Amniotic stem cell (primary cell): ENCODE measurements at places on chromosomes 2 and 18.

- DNase-seq = no peak
These were observed 8.4 kb downstream of the SCN7A start for GRCh38 chr2:166485558-166486178.

GRCh38 chr2:240784629-240785423 lies 35.2 kb downstream of the KIF1A start:
- DNase-seq = no peak

GRCh38 chr2:105039559-105039958 lies 1.7 kb downstream of the MRPS9 start:
- no peak for DNase-seq

DNA sequence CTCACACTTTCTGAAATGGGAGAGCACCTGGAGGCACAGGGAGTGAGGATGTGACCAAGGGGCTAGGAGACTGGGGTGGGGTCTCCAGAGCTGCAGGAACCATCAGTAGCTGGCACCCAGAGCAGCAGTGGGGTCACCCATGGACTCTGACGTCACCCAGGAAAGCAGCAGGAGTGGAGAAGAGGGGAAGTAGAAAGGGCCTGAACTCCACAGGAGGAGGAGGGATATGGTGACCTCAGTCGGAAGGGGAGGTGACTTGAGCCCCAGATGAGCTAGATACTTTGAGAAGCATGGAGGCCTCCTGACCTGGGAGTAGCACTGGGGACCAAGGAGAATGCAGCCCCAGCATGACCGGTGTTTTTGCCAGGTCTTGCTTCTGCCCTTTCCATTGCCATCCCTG lies 8.8 kb downstream of the NMUR1 start:
- DNase-seq = no peak

DNA sequence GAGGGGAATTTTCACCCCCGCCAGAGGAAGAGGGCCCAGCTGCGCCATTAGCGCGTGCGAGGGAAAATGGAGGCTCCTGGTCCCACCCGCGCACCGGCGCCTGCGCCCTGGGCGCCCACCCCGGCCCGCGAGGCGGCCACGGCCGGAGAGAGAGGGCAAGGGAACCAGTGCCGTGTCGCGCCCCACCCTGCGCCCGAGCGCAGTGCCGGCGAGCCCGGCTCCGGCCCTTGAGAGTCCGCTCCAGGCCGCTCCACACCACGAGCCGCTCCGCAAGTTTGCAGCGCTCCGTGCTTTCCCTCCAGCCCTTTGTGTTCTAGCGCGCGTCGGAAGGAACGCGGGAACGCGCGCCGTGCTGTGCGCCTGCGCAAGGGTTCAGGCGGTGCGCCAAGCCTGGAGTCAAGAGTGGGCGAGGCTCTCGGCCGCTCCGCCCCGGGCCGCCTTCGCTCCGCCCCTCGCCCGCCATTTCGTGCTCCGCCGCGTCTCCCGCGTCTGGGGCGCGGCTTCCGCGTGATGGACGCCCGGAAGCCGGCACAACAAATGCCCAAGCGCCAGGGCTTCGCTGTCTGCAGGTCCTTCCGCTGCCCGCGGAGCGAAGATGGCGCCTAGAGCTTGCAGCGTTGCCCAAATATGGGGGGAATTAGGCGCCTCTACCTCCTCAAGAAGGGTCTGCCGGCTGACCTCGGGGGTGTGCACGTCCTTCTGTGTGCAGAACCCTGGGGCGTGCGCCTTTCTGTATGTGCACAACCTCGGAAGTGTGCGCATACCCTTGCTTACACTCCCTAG lies 46.1 kb upstream of the PTMA start:
- DNase-seq = peak; percentile 87

DNA sequence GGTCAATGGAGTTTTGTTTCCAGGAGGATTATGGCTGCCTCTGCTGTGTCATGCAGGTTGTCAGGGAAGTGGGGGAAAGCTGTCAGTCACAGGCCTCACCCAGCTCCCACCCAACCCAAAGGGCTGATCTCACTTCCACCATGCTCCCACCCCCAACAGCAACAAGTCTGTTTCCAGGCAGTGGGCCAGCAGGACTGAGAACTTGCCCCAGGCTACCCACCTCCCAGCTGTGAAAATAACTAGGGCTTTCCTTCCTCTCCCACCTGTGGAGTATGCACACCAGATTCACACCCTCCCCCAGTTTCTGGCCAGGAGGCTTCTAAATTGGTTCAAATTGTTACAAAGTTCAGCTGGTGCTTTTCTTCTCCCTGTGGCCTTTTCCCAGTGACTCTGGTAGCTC lies 95.6 kb upstream of the ACVR1 start:
- DNase-seq = no peak

DNA sequence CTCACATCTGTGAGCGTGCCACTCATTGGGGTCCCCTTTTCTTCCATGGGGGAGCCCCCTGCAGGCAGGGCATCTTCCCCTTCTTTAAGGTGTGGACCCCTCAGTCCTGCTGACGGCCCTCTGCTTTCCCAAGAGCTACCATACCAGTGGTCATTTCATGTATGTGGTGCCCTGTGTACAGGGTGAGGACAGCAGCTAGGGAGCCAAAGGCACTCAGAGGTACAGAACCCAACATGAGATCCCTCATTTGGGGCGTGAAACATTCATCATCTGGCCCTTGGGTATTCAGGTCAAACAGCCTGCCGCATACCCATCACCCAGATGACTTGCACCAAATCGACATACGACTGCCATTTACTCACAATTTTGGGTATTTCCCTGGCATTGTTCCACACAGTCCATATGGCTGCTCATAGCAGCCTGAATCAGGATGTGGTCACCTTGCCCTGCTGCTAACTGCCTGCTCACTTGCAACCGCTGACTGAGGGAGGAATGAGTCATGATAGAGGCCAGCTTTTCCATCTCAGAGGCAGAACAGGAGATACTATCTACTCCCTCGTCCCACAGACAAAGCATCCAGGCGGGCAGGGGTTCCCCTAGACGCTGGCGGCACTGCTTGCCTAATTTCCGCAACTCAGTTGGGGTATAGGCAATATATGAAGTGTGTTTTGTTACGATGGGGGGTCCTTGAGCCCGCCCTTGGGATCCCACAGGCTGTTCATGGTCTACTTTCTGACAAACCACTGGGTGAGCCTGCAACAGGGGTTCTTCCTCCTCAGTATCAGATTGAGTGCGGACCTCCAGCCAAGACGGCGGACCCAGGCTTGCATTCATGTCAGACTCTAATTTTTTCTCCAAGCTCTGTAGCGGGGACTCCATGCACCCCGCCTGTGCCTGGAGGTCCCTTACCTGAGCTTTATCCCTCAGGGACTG lies 228.6 kb downstream of the SATB2 start:
- peak; percentile 89 for DNase-seq

GRCh38 chr2:220496513-220496912 lies 869.1 kb downstream of the SLC4A3 start:
- no peak for DNase-seq

DNA sequence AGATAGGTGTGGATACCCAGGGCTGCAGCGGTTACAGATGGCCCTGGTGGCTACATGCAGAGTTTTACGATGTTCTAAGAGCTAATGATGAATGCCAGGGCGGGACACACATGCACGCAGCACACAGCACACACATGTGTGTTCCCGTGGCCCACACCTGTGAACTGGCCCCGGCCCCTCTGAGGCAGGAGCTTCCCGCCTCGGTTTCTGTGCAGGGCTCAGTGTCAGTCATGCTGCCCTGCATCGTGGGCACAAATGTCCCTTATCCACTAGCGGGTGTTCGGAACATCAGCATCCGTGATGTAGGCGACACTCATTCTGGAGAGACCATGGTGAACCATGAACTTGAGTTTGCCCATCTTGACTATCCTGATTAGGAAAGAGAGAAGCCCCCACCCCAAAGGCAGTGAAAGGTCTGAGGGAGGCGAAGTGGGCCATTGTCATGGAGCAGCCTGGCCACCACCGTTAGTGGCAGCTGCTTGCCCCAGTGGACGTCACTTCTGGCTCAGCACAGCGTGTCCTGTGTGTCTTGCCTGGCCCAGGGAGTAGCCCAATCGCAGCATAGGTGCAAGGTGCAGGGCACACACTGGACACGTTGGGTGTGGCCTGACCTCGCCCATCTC lies 43.8 kb downstream of the DCDC2C start:
- DNase-seq = no peak

DNA sequence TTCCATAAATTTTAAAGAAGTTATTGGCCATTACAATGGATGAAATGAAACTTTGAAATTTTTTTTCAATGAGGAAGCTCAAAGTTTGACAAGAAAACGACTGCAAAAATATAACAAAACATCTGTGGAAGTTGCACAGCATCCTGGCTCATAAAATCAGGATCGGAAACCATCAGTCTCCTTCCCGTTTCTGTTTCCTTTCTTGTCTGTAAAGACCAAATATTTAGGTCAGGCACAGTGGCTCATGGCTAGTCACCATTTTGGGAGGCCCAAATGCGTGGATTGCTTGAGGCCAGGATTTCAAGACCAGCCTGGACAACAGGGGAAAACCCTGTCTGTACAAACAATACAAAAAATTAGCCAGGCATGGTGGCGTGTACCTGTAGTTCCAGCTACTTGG lies 27.6 kb upstream of the SSB start:
- DNase-seq = no peak

GRCh38 chr2:83168377-83168776 lies 1290.7 kb downstream of the SUCLG1 start:
- no peak for DNase-seq

DNA sequence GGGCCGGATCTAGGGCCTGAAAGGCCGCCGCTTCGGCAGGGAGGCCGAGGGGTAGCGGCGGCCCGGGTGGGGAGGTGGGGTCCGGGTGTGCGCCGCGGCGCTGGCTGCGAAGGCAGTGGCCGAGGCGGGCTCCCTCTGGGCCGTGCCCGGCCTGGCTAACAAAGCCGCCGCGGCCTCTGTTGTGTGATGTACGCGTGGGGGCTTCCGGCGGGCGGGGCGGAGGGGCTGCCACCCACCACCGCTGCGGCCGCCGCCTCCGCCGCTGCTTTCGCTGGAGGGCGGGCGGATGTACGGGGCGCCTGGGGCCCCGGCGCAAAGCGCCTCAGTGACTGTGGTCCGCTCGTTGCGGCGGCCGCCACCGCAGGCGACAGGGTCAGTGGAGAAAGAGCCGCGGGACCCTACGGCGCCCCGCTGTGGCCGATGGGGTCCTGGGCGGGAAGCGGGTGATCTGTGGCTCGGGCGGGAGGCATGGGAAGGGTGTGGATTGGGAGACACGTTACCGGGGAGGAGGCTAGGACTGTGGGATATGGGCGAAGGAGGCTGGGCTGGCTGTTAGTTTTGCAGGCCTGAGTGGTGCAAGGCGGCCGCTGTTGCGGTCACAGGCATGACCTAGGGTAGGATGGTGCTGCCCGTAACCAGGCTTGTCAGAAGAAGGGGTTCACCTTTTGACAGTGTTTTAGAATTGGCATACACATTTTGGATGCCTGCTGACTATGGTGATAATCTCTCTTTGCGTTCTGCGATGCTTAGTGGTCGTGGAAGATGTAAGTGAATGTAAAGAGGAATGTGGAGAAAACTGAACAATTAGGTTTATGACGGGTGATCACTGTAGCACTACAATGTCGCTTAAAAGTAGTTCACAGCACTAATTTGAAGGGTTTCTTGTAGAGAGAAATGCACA lies 662 bp downstream of the BZW1 start:
- peak; percentile 38 for DNase-seq

- no peak for DNase-seq
These were observed 148.1 kb downstream of the DYSF start for GRCh38 chr2:71601136-71602114.
